GM12865 (cell line): ENCODE measurements at places on chromosomes 6 and 20.

DNA sequence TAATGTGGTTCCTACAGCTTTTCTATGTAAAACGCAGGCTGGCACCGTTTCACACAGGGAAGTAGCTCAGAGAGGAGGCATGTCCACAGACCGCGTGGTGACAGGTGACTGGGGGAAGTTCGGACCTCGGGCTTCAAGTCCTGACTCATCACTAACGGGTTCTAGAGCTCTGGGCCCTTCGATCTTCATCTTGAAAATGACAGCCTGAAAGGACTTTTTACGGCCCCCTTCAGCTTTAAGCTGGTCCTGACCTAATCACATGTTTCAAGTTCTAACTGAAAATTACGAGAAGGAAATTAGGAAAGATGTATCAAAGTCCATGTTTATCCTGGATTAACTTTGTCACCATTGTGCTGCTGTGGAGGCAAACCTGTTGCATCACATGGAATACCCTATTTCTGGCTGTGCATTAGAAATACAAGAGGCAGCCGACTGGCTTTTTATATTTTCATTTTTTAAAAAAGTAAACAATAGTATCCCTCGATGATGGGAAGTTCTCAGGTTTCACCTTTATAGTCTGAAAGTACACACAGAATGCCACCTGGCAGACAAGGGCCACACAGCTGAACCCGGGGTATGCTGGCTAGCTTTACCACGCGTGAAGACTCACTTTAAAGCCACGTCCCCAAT lies 2.0 kb downstream of the MAN1A1 start:
- DNase-seq = peak; percentile 78

GRCh38 chr6:93433592-93433991 lies 14.2 kb upstream of the EPHA7 start:
- DNase-seq = no peak

- no peak for DNase-seq
These were observed 87.7 kb downstream of the PLCG1 start for GRCh38 chr20:41225091-41225490.

DNA sequence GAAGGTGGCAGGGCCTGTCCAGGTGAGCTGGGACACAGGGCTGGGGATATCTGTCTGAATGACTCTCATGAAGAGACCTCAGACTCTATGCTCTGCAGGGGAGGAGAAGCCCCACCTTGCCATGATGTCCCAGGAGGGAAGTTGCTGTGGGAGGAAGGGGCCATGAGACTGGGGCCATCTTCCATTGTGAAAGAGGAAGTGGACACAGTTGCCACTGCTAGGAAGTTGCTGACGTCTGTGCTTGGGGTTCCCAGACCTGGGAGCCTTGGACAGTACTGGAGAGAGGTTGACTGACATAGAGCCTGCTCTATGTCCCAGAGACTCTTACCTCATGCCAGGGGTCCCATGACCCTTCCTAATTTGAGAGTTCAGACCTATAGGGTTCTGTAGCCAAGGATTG lies 24.5 kb downstream of the SIRPB1 start:
- no peak for DNase-seq

GRCh38 chr20:19915111-19915798 lies 101.9 kb upstream of the NAA20 start:
- peak; percentile 39 for DNase-seq

DNA sequence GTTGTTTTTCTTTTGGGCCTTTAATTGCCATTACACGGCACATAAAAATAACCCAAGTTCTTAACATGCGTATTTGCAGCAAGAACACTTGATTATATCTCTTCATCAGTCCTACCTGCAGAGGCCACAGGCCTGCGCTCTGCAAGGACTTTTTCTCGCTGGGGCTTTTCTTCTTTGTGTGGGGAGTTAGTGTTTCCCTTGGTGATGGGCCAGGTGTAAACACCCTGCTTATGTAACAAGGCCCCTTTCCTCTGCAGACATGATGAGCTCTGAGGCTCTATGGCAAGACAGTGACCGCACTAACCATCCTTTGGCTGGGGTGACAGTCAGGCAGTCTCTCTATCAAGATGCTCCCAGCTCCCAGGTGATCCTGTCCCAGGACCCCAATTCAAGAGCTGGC lies 97.8 kb upstream of the PCSK2 start:
- DNase-seq = no peak

- DNase-seq = peak; percentile 9
These were observed 48.8 kb upstream of the TSHZ2 start for GRCh38 chr20:52923123-52923937.

GRCh38 chr20:63738687-63739129 lies 868 bp upstream of the SLC2A4RG start:
- DNase-seq = peak; percentile 48

DNA sequence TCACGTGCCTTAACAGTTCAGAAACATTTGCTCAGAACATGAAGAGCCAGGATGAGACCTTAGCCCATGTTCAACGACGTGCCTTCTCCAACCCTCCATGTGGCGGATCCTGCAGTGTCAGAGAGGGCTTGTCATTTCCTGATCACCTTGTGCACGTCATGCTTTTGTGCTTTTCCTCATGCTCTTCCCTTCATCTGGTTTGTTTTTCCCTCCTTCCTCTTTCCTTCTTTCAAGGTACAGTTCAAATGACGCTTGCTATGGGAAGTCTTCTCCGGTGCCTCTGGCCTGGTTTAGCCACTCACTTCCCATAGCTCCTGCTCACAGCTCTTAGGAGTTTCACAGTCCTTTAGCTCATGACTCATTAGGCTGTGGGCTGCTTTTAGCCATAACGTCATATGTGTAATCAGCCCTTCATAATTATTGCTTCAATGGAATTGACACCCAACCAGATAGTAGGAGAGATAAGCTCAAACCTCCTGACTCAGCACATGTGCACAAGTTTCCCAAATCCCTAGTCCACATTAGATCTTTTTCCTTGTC lies 102.7 kb upstream of the CNKSR3 start:
- no peak for DNase-seq

DNA sequence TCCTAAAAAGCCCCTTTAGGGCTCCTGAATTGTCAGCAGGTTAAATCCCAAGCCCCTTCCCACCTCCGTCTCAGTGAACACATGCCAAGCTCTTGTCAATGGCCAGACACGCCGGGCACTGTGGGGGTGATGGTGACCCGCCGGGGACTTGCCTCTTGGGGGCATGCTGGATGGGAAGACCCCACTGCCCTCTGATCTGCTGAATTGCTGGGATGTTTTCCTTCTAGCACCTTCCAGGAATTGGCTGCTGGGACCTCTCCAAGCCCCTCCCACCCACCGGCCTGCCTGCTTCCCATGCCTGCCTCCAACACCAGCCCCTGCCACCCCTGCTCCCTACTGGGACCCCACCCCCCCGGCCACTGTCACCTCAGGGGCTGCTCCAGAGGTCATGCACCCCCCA lies 345.9 kb downstream of the CDH4 start:
- no peak for DNase-seq
